HFFc6 (cell line): ENCODE measurements at places on chromosomes 13 and 19.

GRCh38 chr13:98173431-98174152 is 3.5 kb downstream of the RNF113B start:
- peaks cover 23% of the 10 kb centered on the region for H3K36me3 ChIP-seq
- peaks cover 68% of the 10 kb centered on the region for H3K4me1 ChIP-seq
- peak overlapping the region; percentile 81 for H3K4me3 ChIP-seq

DNA sequence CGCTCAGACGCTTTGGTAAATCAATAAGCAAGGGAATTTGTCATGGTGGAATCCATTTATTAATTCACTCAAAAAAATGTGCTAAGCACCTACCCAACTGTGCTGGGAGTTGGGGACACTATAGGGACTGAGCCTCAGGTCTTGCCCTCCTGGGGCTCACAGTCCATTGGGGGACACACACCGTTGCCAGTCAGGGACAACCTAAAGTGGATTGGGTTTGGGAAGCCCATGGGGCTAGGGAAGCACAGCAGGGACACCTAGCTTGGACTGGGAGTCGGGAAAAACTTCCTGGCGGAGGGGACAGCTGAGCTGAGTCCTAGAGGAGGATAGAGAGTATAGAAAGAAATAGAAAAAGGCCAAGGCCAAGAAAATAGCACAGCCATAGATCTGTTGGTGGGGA is 8.5 kb downstream of the FOSB start:
- H3K27me3 ChIP-seq, result peaks cover 76% of the 10 kb centered on the region
- DNase-seq, result peak; percentile 43
- H3K27ac ChIP-seq, result peak overlapping the region; percentile 93
- H3K4me3 ChIP-seq, result peak overlapping the region; percentile 89

GRCh38 chr19:47652285-47652684 is 43.4 kb downstream of the BICRA start:
- H3K4me3 ChIP-seq, result no peak overlapping the region
- no peak for DNase-seq
- H3K36me3 ChIP-seq, result peaks cover 25% of the 10 kb centered on the region
- H3K27me3 ChIP-seq, result peaks cover 3% of the 10 kb centered on the region

DNA sequence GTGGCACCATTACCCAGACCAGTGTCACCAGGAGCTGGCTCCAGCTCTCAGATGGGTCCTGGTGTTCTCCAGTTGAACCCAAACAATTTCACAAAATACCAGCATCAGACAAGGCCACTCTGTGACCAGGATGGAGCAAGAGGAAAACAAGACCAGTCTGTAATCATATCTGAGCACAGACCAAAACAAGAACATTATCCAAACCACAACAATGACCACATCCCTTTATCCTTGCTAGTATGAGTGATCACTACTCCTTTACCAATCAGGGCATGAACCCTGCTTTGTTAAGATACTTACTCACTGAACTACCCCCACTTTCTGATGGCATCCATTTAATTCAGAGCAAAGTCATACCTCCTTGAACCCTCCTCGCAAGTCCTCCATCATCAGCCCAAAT is 145.9 kb downstream of the NUFIP1 start:
- H3K4me1 ChIP-seq, result peaks cover 43% of the 10 kb centered on the region
- peak overlapping the region; percentile 46 for H3K27ac ChIP-seq
- H3K4me3 ChIP-seq, result no peak overlapping the region
- no peaks in the 10 kb centered on the region for H3K36me3 ChIP-seq

DNA sequence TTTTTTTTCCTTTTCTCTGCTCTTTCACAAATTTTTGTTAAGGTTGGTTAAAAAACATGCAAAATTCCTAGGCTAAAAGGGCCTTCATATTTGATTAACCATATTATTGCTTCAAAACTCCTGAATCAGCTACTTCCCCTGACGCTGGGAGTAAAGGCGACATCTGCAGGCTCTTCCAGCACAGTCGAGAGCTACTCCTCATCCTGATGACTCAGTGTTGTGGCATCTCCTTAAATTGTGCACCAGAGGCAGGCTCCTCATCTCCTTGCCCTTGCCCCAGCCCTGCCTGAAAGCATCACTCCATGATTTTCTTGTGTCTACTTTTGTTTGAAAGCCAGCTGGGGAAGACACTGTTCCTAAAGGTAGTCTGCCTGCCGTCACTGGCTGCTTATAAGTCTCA is 24.5 kb upstream of the SOX1 start:
- H3K36me3 ChIP-seq, result peaks cover 10% of the 10 kb centered on the region
- no peak for DNase-seq
- no peak overlapping the region for H3K27ac ChIP-seq
- H3K27me3 ChIP-seq, result no peaks in the 10 kb centered on the region; the same call in 1 of the 2 replicates
- no peaks in the 10 kb centered on the region for H3K4me1 ChIP-seq

GRCh38 chr19:13053761-13054625 is 48.7 kb downstream of the LYL1 start:
- no peaks in the 10 kb centered on the region for H3K36me3 ChIP-seq
- peak; percentile 89 for DNase-seq
- peak overlapping the region; percentile 63 for H3K4me3 ChIP-seq
- H3K4me1 ChIP-seq, result peaks cover 87% of the 10 kb centered on the region
- H3K27ac ChIP-seq, result peak overlapping the region; percentile 98

DNA sequence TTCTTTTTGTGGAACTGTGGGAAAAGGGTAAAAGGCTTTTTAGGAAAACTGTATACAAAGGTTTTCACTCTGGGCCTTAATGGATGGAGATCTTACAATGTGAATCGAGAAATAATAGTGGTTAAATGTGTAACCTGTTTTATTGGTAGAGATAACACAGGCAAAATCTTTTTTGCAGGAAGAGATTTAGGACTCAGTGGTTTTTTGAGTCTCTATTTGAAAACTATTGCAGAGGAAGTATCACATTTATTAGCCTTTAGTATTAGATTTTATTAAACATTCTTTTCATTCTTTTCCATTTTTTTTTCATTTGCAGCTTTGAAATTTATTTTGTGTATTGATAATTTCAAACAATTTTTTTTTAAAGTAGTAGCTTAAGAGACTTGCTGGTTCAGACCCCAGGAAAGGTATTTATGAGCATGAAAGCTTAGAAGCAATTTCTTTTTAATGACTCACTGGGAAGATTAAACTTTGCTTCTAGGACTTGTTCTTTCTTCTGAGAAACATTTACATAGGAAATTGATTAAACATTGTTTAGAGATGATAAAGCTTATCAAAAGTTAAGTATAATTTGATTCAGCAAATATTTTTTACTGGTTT is 10.5 kb downstream of the KLF5 start:
- peaks cover 62% of the 10 kb centered on the region for H3K4me1 ChIP-seq
- H3K27me3 ChIP-seq, result no peaks in the 10 kb centered on the region
- H3K36me3 ChIP-seq, result peaks cover 55% of the 10 kb centered on the region
- DNase-seq, result no peak

DNA sequence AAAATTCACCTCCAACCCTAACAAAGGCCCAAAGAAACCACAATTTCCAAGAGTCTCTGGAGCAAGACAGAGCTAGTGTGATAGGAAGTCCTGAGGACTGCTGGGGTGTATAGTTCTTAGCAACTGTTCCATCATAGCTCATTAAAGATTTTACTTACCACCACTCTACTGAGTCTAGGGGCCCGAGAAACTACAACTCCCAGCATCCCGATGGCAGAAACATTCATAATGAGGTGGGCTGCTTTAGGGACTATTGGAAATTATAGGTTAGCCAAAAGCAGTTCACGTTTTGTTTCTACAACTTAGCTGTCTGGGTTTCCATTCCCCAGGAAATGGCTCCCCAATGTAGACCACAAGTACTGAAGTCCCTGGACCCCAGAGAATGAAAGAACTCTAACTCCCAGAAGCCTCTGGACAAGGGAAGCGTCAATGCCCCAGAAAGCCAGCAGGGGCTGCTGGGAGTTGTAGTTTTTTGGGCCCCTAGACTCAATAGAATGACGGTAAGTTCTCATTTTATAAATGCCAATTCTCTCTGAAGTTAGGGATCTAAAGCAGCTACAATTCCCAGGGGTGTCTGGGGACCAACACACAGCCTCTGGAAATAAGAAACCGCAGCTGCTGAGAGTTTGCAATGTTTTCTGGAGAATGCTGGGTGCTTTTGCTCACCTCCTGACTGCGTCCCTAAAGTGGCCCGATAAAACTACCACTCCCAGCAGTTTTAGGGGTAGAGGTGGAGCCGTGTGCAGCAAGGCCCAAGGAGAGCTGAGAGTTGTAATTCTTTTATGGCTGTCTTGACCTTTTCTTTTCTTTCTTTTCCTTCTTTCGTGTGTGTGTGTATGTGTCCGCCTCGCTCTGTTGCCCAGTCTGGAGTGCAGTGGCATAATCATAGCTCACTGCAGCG is 11.1 kb downstream of the FTL start:
- H3K27me3 ChIP-seq, result no peaks in the 10 kb centered on the region; the same call in 1 of the 2 replicates
- no peak overlapping the region for H3K4me3 ChIP-seq
- peaks cover 22% of the 10 kb centered on the region for H3K4me1 ChIP-seq
- H3K27ac ChIP-seq, result no peak overlapping the region
- no peak for DNase-seq

DNA sequence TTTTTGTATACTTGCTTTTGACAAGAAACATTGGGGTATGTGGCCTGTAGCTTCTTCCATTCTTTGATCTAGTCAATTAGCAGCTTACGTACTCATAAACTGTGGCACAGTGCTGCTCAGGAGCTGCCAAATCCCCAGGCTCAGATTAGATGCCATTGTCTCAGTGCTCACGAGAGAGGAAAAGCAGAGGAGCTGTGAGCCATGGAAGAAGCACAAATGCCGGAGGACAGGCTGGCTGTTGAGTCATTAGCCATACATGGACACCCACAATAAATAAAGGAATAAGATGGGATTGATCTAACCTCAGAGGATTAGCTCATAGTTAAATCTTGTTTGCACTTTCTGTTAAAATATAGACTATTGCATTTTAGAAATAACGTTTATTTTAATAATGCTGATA is 121.7 kb downstream of the POSTN start:
- peaks cover 66% of the 10 kb centered on the region for H3K4me1 ChIP-seq
- peak; percentile 61 for DNase-seq
- no peaks in the 10 kb centered on the region for H3K27me3 ChIP-seq
- peak overlapping the region; percentile 88 for H3K27ac ChIP-seq
- H3K4me3 ChIP-seq, result peak overlapping the region; percentile 66
- peaks cover 5% of the 10 kb centered on the region; the same call in 1 of the 2 replicates for H3K36me3 ChIP-seq

- H3K27me3 ChIP-seq, result peaks cover 5% of the 10 kb centered on the region; the same call in 1 of the 2 replicates
- H3K4me3 ChIP-seq, result no peak overlapping the region
- H3K27ac ChIP-seq, result no peak overlapping the region
- no peak for DNase-seq
- H3K36me3 ChIP-seq, result no peaks in the 10 kb centered on the region
- H3K4me1 ChIP-seq, result peaks cover 31% of the 10 kb centered on the region
Observed at GRCh38 chr19:38262585-38263268, 1.6 kb upstream of the SPINT2 start.

DNA sequence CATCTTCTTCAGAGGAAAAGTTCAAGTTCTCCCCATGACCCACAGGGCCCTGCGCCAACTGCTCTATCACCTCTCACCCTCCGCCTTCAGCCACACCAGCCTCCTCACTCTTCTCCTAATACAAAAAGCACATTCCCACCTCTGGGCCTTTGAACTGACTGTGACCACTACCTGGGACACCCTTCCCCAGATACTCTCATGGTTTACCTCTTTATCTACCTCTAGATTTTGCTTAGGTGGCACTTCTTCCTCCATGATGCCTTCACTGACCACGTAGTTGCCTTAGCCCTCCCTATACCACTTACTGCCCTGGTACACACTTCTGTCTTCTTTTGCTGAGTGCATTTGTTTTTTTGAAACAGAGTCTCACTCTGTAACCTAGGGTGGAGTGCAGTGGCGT is 3.9 kb upstream of the SYCE2 start:
- H3K4me3 ChIP-seq, result no peak overlapping the region
- no peak overlapping the region for H3K27ac ChIP-seq
- H3K27me3 ChIP-seq, result peaks cover 7% of the 10 kb centered on the region
- DNase-seq, result no peak

DNA sequence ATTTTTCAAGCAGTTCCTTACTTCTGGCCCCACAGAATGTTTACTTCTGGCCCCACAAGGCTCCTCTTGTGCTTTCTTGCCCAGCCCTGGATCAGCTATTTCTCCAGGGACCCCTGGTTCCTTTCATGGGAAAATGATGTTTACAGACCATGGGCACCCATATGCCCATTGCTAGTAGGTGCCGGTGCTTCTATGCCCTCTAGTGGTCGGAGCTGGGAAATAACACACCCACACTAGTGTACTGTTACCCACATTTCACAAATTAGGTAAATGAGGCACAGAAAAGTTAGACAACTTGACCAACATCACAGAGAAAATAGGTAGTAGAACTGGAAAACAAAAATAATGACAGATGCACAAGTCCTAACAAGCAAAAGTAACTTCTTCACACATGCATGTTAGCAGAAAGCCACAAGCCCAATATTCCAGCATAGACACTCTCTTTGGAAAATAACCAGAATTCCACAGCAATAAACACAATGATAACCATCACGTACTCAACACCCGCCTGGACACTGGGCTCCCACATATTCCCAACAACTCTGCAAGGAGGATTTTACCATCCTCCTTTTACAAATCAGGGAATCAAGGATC is 1.3 kb upstream of the CEACAM6 start:
- H3K4me1 ChIP-seq, result no peaks in the 10 kb centered on the region
- H3K36me3 ChIP-seq, result no peaks in the 10 kb centered on the region
- H3K4me3 ChIP-seq, result no peak overlapping the region
- DNase-seq, result peak; percentile 21
- H3K27me3 ChIP-seq, result peaks cover 25% of the 10 kb centered on the region
- H3K27ac ChIP-seq, result no peak overlapping the region

- no peaks in the 10 kb centered on the region; the same call in 1 of the 2 replicates for H3K36me3 ChIP-seq
- H3K4me3 ChIP-seq, result no peak overlapping the region
- no peaks in the 10 kb centered on the region for H3K4me1 ChIP-seq
- H3K27ac ChIP-seq, result no peak overlapping the region
- no peaks in the 10 kb centered on the region for H3K27me3 ChIP-seq
- DNase-seq, result no peak
Observed at GRCh38 chr13:25717666-25718197, 334.1 kb downstream of the SHISA2 start.

DNA sequence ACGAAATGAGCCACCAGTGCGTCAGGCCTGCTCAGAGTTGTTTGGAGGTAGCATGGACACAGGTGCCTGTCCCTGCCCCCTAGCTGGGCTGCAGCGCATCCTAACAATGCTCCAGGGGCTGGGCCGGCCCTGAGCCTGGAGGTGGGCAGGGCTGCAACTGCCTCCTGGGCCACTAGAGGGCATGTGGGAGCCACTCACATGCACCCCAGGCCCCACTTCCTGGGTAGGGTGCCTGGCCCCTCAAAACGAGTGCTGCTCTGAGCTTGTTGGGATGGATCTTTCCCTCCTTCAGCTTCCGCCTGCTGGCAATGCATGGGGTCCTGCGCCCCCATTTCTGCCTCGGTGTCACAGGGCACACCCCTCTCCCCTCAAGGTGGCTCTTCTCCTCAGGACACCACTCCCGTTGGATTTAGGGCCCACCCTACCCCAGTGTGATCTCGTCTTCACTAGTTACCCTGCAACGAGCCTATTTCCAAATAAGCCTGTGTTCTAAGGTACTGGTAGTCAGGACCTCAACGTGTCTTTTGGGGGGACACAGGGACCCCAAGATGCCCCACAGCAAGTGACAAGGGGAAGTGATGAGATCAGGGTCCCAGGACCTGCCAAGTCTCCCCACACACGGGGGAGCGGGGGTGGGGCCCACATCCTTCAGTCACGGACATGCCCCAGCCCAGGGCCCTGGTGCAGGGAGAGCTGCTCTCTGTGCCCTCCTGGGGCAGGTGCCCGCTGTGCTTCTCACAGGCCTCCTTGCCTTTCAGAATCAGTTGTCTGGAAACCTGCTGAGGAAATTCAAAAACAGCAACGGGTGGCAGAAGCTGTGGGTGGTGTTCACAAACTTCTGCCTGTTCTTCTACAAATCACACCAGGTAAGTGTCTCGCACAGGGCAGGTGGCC is 131.3 kb downstream of the STK24 start:
- H3K4me3 ChIP-seq, result peak overlapping the region; percentile 42; the same call in 1 of the 2 replicates
- H3K36me3 ChIP-seq, result peaks cover 40% of the 10 kb centered on the region
- peaks cover 33% of the 10 kb centered on the region for H3K27me3 ChIP-seq
